ENCODE measurements at places on chromosomes 5 and 9.

GRCh38 chr5:127969651-127970050 lies 113.9 kb upstream of the SLC12A2 start:
- no peak for DNase-seq

GRCh38 chr9:17648516-17648915 lies 69.7 kb downstream of the SH3GL2 start:
- no peak for DNase-seq

DNA sequence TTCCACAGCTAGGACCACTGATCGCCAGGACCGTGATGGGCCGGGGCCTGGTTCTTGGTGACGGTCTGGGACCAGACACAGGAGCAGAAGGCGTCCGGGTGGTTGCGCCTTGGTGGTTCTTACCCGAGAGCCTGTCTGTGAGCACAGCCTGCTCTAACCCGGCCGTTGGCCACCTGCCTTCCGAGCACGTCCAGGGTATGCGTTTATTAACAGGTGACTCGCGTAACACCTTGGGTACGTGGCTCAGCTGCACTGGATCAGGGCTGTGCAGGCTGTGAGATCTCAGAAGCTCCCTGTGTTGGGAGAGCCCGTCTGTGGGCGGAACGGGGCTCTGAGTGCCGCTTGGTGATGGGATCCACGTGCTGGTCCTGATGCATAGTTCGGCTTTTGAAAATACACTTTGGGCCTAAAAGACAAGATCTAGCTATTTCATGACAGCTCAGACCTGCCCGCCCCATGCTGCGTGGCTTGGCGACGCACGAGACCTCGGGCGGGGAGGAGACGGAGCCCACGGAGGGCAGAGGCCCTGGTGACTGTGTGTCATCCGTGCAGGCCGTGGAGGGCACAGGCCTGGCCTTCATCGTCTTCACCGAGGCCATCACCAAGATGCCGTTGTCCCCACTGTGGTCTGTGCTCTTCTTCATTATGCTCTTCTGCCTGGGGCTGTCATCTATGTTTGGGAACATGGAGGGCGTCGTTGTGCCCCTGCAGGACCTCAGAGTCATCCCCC lies 6.7 kb upstream of the SLC6A18 start:
- no peak for DNase-seq

GRCh38 chr9:121498150-121498486 lies 1.5 kb downstream of the GGTA1 start:
- DNase-seq: peak; percentile 76

DNA sequence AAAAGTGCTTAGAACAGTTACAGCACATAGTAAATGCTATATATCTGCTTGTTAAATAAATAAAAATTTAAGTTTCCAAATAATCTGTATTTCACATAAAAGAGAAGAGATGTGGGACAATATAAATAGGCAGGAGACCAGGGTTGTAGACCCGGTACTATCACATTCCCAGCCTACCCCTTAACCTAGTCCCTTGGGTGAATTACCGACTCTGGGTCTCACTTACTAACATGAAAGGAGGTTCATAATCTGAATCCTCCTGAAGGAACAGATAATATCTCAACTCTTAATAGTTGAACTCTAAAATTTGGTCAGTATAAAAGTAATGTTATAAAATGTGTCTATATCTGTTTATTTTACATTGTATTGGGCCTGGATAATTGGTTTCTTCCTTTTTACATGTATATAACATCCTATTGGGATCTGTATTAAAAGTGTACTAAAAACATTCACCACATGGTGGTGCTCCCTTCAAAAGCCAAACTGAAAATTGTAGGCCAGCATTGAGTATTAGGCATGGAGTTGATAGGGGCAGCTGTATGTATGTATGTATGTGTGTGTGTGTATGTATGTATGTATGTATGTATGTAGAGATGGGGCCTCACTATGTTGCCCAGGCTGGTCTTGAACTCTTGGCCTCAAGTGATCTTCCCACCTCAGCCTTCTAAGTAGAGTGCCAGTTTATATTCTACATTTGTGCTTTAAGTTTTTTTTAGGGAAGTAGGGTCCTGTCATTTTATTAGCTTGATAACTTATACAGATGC lies 64.2 kb upstream of the ABL1 start:
- peak; percentile 81 for DNase-seq

DNA sequence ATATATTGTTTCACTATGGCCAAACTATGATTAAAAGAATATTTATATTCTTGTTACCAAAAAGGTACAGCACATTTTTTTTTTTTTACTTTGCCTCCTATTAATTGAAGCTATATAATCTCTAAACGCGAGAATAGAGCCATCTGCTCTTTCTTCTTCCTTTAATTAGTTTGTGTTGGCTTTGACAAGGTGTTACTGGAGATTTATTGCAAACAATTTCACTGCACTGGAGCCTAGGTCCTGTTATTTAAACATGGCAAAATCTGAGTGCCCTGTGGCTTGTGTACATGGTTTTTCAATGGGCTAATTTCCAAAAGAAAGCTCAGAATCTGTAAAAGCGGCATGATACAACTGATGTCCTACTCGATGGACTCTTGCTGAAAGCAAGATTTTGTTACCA lies 40.8 kb upstream of the GABRG2 start:
- no peak for DNase-seq

DNA sequence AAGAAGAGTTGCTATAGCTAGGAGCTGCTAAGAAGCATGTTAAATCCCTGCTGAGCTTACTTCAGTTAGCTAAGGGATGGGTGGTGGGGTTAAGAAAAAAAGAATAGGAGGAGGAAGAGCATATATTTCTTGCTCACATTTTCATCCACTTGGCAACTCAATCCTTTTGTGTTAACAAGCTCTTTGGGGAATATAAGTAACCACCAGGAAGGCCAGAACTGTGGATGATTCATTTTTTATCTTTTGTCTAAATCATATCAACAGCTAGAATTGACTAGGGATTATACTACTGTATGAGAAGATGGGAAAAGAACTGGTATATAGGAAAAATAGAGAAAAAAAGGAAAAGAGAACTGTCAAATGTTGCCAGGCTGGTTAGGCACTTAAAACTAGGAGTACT lies 555.3 kb upstream of the ARRDC3 start:
- no peak for DNase-seq

- peak; percentile 40 for DNase-seq
These were observed 83.0 kb upstream of the GLIS3 start for GRCh38 chr9:4382722-4383317.

DNA sequence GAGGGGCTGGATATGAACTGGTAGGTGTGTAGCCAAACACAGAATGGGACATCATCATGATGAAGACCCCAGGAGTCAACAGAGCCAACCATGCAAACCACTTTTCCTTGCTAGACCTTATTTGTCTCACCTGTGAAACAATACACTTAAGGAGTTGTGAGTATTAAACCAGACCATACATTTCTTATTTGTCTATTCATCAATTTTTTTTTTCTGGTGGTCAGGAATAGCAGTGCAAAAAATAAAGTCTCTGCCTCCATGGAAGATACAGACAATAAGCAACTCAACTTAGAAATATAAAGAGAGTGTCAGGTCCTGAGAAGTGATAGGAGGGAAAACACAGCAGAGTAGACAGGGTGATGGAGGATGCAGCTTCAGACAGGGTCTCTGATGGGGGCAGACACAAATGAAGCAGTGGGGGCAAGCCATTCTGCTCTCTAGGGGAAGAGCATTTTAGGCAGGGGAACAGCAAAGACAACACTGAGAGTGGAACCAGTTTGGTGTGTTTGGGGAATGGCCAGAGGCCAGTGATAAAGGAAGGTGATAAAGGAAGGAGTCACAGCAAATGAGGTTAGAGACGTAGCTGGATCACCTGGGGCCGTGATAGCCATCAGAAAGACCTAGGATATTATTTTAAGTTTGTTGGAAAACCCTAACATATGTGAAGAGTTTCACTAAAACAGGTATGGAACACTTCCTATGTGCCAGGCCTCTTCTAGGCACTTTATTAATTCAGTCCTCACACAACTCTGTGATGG lies 256.2 kb downstream of the MAN2A1 start:
- DNase-seq: no peak

- no peak for DNase-seq
These were observed 50.4 kb downstream of the PIK3R1 start for GRCh38 chr5:68265822-68266395.

- DNase-seq: no peak
These were observed 55.9 kb upstream of the ORM1 start for GRCh38 chr9:114266969-114267368.

GRCh38 chr9:3858961-3859360 lies 333.2 kb upstream of the RFX3 start:
- DNase-seq: peak; percentile 35

GRCh38 chr5:98308960-98309359 lies 464.5 kb upstream of the RGMB start:
- peak; percentile 80 for DNase-seq

DNA sequence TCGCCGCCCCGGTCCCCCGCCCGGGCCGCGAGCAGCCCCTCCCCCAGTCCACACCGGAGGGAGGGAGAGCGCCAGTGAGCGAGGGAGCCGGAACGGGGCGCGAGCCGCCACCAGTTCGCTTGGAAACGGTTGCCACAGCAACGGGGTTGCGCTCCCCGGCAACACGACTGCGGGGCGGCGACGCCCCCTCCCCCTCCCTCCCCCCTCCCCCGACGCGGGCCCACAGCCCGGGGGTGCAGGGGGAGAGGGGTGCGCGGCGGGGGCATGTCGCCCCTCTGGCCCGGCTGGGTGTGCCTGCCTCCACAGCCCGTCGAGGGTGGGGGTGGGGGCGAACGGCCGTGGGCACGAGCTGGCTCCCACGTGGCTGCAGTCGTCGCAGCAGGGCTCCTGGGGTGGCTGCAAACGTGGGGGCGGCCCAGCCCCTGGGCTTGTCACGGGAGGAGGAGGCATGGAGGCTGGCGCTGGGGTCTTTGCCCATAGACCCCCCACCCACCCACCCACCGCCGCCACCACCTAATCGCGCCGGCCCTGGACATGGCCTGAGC lies 524 bp downstream of the PRR7 start:
- DNase-seq: no peak

DNA sequence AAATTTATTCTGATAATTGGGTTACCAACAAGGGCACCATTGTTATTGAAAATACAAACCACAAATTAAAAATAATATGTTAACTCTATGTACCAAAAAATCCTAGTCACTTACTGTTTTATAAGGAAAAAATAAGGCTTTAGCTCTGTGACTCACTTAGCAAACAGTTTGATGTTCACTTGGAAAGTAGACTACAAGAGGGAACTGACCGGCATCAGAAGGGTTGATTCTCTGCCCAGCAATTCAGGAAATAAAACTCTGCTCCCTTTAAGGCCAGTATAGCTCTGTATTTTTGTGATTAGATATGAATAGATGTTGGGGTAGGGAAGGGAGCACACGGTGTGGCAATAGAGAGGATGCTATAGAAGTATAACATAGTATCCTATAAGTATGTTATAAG lies 671.3 kb downstream of the LRRC70 start:
- no peak for DNase-seq

GRCh38 chr9:1429297-1429696 lies 379.1 kb downstream of the DMRT2 start:
- DNase-seq: peak; percentile 3

- no peak for DNase-seq
These were observed 384.9 kb downstream of the NFIB start for GRCh38 chr9:13929013-13929412.

GRCh38 chr9:135249711-135250110 lies 162.2 kb downstream of the OLFM1 start:
- no peak for DNase-seq

DNA sequence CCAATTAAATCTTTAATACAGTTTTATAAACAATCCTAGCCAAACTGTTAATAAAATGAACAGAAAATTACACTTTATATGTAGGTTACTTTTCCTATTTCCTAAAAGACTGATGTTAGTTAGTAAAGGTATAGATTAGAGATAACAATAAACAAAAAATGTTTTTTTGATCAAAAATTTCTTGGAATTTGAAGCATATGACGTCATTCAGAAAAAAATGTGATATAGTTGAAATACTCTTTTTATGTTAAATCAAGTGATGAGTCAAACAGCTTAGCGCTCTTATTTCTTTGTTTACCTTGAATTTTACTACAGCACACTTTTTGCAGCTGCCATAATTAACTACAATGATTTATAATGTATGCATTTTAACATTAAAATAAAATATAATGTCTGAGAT lies 195.8 kb downstream of the SLC12A2 start:
- no peak for DNase-seq

DNA sequence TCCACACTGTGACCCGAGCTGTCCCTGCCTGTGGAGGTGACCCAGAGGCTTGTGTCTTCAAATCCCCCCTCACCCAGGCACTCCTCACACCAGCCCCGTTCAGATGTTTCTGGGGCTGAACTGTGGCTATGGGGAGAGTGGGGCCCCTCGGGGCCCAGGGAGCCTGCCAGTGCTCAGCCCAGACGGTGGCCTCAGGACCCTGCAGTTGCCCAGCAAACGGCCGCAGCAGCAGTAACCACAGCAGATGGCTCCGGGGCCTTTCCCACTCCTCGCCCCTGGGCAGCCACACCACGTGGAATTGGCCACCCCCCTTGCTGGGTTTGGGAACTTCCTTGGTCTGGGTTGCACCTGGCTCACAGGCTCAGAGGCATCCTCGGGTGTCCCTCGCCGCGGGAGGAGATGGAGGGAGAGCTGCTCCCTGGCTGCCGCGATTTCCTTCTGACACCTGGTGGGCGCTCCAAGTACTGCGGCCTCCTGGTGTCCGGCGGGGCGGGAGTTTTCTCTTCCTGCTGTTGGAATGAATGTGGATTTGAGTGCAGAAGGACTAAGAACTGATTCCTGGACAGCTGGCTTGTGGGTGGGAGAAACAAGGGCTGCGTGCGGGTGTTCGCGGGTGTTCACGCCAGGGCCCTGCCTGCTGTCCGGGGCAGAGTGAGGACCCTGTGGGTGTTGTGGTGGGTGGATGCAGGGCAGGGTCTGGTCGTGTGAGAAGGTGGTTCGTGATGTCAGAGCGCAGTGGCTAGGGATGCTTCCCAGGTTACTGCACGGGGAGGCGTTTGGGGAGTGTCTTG lies 97.5 kb downstream of the COL5A1 start:
- DNase-seq: peak; percentile 33

DNA sequence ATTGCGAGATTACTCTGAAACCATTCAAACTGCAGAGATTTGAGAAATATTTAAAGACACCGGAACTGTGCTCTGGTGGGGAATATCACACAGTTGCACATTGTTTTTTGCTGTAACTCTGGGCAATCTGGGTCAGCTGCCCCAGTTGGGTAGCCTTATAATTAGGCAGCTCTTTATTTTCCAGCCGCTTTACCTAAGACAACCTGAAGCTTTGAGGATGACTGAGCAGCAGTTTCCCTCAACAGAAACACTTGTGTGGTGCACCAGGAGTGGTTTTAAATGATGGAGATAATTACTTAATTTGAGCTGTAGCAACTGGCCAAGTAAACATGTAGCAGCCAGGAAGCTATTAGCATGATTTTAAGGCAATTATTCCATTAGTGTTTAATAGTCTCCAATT lies 2.9 kb downstream of the PLCXD3 start:
- DNase-seq: no peak

- no peak for DNase-seq
These were observed 38.5 kb downstream of the UBTD2 start for GRCh38 chr5:172245046-172245445.

GRCh38 chr9:114308361-114308950 lies 14.4 kb upstream of the ORM1 start:
- no peak for DNase-seq

- no peak for DNase-seq
These were observed 226.6 kb downstream of the CD180 start for GRCh38 chr5:66969963-66970362.

All from kidney capillary endothelial cell (primary cell).